ENCODE measurements at places on chromosomes 3 and 15.

DNA sequence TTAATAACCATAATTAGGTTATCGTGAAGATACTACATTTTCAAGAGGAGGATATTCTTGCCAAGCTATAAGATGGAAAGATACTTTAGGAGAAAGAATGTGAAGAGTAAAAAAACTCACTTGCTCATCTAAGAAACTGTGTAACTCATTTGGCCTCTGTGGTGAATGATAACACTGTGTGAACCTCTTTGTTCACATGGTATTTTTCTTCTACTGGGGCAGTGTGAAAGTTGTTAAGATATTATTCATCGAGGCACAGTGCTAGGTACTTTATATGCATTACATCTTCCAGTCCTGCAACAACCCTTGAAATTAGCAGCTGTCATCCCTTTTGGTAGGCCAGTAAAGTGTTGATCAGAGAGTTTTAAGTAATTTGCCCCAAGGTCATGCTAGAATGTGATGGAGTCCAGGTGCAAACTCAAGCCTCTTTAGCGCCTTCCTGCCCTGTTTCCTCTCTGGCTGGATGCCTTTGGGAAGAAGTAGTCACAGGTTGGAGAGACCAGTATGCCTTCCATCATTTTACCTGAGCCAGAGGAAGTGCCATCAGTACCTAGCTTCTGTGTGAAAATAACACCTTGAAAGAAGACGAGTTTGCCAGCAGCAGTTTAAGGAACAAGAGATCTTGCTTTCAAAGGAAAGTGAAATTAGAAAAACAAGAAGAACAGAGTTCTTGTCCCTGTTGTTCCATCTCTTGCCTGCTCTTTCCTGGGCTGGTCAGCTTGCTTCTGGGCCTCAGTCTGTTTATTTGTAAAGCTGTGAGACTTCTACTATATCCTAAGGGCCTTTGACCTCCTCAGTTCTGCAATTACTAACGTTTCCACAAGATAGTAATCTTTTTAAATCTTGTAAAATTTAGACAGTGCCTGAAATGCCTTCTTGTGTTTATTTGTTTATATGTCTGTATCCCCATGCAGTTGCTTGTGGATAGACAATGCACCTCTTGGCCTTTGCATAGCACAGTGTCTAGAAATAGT is 179.3 kb downstream of the FNDC3B start:
- no peak for DNase-seq

GRCh38 chr3:72120806-72121778 is 336.1 kb upstream of the PROK2 start:
- no peak for DNase-seq

DNA sequence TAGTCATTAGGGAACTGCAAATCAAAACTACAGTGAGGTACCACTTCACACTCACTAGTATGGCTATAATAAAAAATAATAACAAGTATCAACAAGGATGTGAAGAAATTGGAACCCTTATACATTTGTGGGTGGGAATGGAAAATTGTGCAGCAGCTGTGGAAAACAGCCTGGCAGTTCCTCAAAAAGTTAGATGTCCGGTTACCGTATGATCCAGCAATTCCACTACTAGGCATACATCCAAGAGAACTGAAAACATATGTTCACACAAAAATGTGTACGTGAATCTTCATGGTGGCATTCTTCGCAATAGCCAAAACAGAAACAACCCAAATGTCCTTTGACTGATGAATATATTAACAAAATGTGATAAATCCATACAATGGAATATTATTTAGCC is 187.9 kb upstream of the LYSMD4 start:
- DNase-seq, result no peak

- DNase-seq, result no peak
Observed at GRCh38 chr3:114756506-114757279, 390.4 kb downstream of the ZBTB20 start.

- DNase-seq, result no peak
Observed at GRCh38 chr3:69113536-69113935, 8.9 kb downstream of the LMOD3 start.

DNA sequence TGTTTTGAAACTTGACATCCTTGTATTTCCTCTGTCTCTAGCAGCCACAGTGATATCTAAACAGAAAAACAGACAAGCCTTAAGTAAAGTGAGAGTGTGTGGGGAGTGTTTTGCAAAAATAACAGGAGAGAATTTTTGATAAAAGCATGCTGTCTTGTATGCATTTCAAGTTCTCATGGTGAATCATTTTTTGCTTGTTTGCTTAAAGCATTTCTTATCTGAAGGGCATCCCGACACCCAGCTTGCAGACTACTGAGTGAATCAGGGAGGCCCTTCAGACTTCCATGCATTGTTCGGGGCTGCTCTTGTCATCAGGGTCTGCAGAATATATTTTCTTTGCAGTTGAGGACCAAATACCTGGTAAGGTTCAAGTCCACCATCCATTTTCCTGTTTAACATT is 8.5 kb downstream of the CGNL1 start:
- DNase-seq, result no peak

All from psoas muscle (tissue), 8 donors.